T47D (cell line): ENCODE measurements at places on chromosomes 12 and 14.
A peak's percentile ranks its signal among the peaks of the same experiment; 100 is the strongest.

- DNase-seq = no peak
These were observed 61.2 kb upstream of the VASH1 start for GRCh38 chr14:76699939-76700590.

GRCh38 chr14:58979325-58979724 lies 209.1 kb upstream of the DAAM1 start:
- no peak for DNase-seq

DNA sequence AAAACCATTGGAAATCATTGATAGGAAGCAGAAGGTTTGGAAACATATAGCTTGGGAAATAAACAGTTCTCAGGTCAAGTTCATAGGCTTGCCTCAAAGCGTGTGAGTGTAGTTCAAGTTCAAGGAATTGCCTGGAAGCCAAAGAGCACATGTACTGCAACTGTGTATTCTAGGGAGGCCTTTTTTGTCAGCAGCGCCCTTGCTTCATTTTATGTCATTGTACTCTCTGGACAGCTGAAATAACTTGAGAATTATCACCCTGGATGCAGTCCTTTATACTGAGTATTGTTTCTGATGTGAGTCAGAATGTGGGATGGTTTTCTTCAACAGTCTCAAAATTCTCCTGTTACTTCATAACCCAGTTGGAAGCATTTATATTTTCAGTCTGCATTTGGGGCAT lies 16.0 kb upstream of the EVL start:
- no peak for DNase-seq

DNA sequence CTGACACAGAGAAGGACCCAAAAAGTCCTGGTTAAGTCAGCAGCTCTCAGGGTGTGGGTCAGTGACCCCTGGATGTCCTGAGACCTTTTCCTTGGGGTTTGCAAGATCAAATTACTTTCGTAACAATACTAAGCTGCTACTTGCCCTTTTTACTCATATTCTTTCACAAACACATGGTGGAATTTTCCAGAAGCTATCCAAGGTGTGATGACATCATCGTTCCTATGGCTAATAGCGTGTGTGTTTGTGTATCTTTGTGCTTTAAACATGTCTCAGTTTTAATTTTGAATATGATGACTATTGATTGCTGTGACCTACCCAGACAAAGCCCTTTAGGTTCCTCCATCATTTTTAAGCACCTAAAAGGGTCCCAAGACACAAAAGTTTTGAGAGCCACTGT lies 176.2 kb downstream of the PHETA1 start:
- DNase-seq = peak; percentile 13

- no peak for DNase-seq
These were observed 954.4 kb downstream of the TRHDE start for GRCh38 chr12:73226593-73226992.

- peak; percentile 82 for DNase-seq
These were observed 3.8 kb upstream of the NUMB start for GRCh38 chr14:73462048-73462715.

GRCh38 chr12:105616971-105617540 lies 286.6 kb downstream of the C12orf75 start:
- DNase-seq = no peak

DNA sequence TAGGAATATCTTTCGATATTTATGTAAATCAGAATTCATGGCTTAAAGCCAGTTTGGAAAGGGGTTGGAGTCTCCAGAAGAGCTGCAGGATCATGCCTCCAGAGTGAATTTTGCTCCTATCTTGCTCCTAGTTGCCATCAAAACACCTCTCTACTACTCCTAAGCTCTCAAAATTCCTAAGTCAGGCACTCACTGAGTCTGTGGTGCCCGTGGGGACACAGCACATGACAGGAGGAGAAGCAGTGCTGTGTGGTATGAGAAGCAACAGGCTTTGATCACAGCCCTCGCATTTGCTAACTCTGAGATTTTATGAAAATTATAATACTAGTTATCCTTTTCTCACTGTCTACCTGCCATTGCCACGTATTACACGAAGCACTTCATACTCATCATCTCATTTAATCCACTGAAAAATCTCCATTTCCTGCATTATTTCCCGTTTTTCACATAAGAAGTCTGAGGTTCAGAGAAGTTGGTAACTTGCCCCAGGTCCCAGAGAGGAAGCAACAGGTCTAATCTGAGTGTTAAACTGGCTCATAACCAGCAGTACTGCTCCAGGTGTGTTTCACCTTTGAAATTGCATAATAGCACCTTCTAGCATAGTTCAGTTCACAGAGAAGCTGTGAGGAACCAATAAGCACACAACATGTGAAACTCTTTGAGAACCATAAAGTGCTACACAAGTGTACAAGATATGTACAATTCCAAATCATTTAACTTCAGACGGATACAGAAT lies 33.1 kb upstream of the SLC35F4 start:
- no peak for DNase-seq
